Ovary (tissue), 10 donors: ENCODE measurements at places on chromosomes 12 and 14.

GRCh38 chr14:23482823-23483148 lies 13.3 kb downstream of the NGDN start:
- DNase-seq, result no peak

DNA sequence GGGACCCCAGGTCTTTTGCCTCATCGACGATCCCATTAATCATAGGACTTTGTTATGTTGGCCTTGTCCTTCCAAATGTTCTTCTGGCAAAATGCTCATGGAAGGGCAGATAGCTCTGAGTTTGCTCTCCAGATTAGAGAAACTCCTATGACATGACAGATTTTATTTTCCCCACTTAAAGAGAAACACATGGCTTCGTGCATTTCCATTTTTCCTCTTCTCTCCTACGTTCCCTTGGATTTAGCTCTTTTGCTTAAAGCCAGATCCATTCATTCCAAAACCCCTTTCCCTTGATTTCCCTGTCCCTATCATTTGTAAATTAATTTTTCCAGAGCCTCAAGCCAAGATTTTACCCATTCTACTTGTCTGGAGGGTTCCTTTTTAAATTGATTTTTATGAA lies 2.9 kb downstream of the PRIMA1 start:
- no peak for DNase-seq

DNA sequence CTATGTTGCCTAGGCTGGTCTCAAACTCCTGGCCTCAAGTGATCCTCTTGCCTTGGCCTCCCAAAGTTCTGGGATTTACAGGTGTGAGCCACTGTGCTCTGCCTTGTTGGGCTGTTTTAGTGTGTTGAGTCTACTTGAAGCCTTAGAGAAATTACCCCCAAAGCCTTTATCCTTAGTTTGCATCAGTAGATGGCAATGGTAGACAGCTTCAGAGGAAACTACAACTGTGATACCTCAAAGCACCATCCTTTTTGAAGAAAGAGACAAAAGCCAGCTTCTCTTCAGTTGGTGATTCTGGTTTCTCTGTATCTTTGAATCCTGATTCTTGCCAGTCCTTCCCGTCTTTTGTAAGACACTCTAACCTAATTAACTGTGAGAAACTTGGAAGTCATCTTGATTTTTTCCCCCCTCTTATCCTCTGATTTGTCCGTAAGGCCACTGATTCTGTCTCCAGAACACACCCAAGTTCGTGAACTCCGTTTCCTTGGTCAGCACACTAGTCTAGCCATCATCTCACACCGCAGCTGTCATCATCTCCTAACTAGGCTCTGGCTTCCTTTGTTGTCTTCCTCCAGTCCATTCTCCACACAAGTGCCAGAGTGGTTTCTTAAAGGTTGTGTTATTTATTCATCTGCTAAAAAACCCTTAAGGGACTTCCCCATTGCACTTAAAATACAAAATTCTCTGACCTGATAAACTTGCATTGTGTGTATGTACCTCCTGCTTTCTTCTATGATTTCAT lies 20.2 kb downstream of the ATP2A2 start:
- no peak for DNase-seq

DNA sequence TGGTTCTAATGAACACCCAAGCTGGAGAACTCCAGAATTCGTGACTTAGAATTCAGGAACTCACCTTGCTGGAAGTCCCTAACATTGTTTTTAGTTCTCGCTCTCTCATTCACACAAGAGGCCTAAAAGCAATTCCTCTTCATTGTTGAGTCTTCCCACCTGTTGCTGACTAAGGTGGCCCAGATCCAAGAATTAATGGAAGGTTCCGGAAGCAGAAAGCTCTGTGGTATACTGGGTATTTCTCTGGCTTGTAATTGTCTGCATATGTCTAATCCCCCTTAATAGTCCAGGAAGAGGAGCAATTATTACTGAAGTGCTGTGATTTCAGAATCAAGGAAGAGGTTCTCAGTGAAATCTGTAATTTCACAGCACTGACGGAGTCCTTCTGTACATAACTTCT lies 31.4 kb downstream of the TMEM233 start:
- DNase-seq, result no peak

DNA sequence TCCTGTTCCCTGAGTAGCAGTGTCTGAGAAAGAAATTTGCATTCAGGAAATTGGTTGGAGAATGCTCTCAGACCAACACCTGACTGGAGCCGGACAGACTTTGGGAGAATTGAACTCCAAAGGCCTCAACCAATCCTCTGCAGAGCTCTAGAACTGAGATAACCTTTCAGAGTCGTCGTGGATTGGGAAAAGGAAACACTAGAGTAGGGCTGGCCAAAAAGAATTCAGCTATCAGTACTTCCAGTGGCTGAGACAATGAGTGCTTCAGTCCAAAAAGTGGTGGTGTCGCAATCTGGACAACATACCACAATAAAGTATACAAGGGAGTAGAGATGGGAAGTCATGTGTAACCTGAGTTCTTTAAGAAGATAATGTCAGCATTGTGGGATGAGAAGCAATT lies 377.1 kb downstream of the SLC16A7 start:
- no peak for DNase-seq

DNA sequence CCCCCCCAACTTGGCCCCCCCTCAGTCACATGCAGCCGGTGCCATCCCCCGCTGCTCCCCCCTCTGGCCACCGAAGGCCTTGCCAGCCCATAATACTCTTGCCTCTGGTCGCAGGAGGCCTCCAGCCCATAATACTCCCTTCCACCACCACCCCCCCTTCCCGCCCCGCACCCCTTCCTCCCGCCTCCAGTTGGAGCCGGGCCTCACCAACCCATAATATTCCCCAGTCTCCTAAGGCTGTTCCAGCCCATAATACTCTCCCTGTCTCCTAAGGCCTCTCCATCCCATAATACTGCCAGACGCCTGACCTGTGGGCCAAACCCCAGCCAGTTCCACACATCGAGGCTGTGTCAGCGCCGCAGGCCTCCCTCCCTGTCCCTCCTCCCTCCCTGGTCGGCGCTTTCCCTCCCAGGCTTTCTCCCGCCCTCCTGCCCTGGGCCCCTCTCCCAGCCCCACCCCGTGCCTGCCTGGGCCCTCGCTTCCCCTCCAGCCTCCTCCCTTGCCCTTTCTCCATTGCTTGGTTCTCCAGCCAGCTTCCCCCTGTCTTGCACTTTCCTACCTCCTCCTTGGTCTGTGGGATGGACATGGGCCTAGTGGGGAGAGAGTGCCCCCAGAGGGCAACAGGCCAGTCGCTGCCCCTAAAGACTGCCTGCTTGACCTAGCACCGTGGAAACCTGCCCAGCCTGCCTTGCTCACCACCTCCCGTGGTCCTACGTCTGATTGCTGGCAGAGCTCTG lies 6.8 kb upstream of the CHD4 start:
- DNase-seq, result peak; percentile 97

DNA sequence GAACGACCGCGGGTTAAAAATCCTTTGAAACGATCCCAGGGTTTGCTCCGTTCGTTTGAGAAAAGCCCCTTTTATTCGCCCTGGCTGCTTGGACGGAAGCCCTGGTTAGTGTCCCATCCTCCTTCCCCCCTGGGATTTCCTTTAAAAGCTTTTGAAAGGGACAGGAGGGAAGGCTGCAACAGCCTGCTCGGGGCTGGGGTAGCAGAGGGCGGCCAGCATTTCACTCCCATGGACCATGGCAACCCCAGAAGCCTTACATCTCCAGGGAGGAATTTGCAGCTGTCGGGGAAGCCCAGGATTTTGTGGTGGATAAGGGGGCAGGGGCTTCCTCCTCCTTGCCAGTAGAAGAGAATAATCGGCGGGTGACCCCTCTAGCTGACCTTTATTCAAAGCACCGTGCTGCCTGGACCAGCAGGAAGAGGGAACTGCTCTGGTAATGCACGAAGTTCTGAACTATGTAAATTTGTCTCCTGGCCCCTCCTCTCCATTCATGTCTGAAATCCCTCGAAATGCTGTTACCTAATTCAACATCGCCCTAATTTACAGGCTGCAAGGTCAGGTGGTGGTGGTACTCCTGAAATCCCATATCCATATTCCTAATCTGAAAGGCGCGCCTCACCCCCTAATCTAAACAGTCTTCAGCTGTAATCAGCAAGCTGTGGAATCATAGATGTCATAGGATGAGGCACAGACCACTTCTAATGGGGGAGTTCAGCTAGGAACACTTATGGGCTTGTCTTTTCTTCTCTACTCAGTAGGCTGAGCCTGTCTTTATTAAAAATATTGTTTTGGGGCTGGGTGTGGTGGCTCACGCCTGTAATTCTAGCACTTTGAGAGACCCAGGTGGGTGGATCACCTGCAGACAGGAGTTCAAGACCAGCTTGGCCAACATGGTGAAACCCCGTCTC lies 1.0 kb upstream of the CLIP1 start:
- DNase-seq, result no peak
